ENCODE measurements at places on chromosomes 5 and 9. TPM values are rescaled to one million over a fixed set of nuclear protein-coding genes. Genes with fewer than 3 reads are reported as not detected.

The PAEP gene
- total RNA-seq = not detected

The PALM2AKAP2 gene
- total RNA-seq = 19.4 TPM

The SHOC1 gene
- under 0.01 TPM for total RNA-seq

The RGMB gene
- 70.9 TPM for total RNA-seq

DNA sequence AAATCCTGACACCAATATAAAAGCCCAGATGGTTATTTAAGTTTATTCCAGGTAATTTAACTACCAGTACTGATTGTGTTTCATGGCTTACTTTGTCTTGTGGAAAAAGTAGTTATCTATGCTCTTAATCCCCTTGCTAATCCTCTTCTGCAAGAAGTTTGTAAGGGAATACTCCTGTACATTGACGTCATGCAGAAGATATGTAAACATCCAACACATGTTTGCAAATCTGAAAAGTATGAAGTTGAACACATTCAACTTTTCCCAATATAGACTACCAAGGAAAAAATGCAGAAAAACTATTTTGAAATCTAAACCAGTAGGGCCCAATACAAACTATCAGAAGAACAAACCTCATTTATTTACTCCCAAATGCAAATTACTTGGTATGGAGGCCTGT, 56.3 kb upstream of the ELL2 start:
- peak; percentile 36 for DNase-seq

GRCh38 chr5:119353686-119354366, 2.0 kb upstream of the TNFAIP8 start:
- peak; percentile 48 for DNase-seq

DNA sequence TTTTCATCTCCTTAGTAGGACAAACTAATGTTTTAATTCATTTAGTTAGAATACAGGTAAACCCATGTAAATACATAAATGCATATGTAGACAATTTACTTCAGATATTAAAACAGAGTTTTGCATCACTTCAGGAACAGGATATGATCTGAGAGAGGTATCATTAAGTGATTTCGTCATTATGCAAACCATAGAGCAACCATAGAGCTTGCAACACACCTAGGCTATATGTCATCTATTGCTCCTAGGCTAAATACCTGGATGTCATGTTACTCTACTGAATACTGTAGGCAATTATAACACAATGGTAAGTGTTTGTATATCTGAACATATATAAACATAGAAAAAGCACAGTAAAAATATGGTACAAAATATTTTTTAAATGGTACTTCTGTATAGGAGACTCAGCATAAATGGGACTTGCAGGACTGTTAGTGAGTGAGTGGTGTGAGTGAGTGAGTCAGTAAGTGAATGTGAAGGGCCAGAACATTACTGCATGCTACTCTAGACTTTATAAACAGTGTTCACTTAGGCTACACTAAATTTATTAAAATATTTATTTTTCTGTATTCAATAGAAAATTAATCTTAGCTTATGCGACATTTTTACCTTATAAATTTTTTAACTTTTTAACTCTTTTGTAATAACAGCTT, 1377.5 kb upstream of the CDH9 start:
- DNase-seq = no peak

DNA sequence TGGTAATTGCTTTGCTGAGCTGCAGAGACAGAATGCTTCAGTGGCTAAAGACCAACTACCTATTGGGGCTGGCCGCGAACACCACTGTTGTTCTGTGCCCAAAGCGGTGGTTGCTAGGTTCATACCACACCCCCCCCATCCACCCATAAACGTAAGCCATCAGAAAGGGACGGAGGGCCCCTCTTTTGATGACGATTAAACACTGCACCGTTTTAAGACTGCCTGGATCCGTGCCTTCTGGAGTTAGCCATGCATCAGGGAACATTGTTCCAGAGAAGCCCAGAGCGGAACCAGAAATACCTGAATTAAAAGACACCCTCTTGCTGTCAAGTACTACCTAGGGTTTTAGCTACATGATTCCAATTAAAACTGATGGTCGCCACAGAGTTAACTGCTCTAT, 369.1 kb upstream of the DAP start:
- no peak for DNase-seq

DNA sequence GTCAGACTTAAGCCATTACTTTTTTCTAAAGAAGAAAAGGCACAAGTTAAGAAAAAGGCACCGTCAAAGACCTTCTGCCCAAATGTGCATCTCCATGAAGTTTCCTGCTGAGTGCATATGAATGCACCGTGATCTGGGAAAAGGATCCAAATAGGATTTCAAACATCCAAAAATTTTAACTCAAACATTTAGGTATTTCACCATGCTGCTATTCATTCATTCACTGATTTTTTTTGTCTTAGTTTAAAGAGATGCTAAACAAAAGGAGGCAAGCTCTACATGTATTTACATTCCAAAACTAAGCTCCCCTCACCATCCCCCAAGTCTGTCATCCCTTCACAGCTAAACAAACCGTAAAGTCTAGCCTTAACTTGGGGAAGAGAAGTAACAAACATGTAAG, 291.9 kb downstream of the ARL15 start:
- no peak for DNase-seq

DNA sequence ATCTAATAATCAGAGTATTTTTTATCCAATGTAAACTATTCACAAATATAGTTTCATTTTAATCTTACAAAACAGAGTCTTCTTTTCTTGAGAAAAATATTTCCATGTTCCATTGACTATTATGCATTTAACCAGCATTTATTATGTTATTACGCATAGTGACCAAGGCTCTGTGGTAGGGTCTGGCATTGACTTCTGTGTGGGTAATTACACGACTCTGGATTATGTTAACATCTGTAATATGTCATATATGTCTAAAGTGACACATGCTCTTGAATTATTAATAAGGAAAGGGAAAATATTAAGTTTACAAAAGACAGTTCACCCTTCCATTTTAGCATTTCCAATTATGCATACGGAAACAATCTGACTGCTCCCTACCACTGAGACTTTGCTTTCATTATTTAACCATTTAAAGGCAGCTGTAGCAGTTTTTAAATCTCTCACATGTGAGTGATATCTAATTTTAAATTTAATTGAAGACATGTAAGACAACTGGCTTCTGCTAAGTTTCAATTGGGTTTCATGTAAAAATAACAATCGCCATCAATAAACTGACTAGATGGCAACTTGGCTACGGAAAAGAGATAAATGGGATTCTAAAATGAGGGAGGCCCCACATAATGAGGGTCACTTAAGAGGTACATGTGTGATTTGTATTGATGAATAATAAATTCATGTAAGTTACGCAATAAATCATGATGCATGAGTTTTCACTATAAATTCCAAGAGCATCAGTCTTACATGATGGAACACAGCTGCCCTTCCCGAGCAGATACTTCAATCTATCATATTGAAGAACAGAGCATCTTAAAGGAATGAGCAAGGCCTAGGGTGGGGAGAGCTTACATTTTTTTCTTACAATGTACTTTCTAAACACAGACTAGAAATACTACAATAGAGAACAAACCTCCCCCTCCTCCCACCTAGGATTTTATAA, 1056.8 kb downstream of the MAT2B start:
- DNase-seq = no peak

DNA sequence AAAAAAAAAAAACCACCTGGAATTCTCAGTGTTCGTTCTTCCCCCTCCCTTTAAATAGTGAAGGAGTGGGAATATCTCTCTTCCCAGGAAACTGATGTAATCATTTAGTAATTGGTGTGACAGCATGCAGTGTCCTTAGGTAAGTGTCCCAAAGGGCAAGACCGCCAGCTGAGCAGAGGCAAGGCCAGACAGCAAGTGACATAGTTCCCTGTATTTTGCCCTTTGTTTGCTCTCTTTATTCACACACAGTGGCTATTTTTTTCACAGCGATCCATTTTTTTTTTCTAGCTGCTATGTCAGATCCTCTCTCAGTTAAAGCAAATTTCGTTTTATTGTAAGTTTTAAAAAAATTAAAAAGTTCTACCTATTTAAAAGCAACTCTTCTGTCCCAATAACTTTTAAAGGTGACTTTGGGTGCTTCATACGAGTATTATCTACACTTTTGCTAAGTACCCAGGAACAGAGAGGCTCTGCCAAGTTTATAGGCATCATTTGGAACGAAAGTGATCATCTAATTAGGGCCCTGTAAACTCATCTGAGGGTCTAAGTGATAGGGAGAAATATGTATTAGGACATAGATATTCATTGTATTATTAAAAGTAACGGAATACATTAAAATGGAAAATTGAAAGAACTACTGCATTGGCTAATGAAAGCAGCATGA, 98.2 kb upstream of the ALDH1A1 start:
- no peak for DNase-seq

DNA sequence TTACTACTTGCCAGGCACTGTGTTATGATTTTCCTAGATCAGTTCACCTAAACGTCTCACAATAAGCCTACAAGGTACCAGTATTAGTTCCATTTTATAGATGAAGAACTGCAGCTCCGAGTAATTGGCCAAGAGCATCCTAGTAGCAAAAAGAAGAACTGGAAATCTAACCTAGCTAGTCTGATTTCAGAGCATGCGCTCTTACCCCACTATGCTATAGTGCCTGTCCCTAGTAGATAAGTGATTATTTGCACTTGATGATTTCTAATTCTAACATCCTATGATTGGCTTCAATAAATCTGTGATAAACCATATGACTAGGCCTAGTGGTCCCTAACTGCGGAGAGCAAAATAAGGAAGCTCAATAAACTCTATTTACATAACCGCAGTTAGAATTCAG, 7.1 kb upstream of the PLAC8L1 start:
- no peak for DNase-seq

DNA sequence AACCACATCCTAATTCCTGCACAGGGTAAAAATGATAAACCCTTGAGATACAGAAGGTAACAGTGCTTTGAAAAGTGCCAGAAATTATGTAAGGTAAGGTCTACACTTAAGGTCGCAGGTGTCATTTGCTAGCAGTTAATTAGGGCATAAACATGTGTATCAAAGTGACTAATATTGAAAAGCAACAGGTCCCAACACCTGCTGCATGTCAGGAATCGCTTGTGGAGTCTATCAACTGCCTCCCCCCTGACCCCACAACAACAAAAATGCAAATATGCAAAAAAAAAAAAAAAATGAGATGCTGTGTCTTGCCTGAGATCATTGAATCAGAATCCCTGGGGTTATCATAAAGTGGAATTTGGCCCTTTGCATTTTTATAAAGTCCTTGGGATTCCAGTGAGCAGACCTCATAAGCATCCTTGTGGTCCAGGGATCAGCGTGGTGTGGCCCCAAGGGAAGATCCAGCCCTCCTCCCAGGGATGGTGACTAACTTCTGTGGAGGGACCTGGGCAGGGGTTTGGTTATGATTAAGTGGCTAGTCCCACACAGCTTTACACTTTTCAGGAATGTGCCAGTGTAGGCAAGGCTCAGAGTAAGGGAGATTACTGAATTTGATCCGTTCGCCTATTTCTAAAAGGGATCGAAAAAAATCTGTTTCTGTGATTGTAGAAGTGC, 92.5 kb upstream of the TNFSF8 start:
- peak; percentile 96 for DNase-seq

GRCh38 chr5:132777209-132778069, at the start of gene SEPTIN8:
Gene SEPTIN8 (minus strand): TSS chr5:132777239. CDS start chr5:132777137, 102 bp downstream.
- peak; percentile 97 for DNase-seq

- peak; percentile 96 for DNase-seq
Measured at GRCh38 chr9:36995927-36996705, 38.0 kb downstream of the PAX5 start.

Measured in osteoblast (primary cell).